Ureter (tissue), 1 donor: ENCODE measurements at places on chromosomes 11 and 22.

DNA sequence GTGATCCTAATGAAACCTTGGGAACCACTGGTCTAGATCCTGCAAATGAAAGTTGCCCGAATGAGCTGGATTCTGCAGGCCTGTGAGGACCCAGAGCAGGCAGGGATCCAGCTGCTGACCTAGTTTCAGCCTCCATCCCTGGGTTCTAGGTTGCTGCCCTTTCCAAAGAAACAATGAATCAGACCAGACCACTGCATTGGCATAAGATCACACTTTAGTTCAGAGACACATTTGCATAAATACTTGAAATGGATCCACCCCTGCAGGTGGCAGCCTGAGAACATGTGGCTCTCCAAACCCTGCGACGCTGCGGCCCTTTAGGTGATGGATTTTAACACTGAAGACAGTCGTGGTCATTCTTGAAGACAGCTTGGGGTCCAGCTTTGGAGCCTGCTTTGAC, 23.7 kb downstream of the ADAMTS8 start:
- DNase-seq: no peak

GRCh38 chr11:126483621-126484195, 128.2 kb downstream of the ST3GAL4 start:
- DNase-seq: no peak

GRCh38 chr11:33700063-33700501, 544 bp downstream of the C11orf91 start:
- no peak for DNase-seq

- DNase-seq: no peak
These were observed 11.3 kb upstream of the P2RY2 start for GRCh38 chr11:73206801-73207200.

- no peak for DNase-seq
These were observed 20.8 kb downstream of the KCNE3 start for GRCh38 chr11:74446532-74446938.

GRCh38 chr11:118910309-118911112, 15.2 kb downstream of the BCL9L start:
- DNase-seq: peak; percentile 82

GRCh38 chr22:39078329-39078728, 1.3 kb downstream of the APOBEC3G start:
- no peak for DNase-seq

GRCh38 chr11:123579482-123579812, 75.0 kb downstream of the SCN3B start:
- DNase-seq: no peak

DNA sequence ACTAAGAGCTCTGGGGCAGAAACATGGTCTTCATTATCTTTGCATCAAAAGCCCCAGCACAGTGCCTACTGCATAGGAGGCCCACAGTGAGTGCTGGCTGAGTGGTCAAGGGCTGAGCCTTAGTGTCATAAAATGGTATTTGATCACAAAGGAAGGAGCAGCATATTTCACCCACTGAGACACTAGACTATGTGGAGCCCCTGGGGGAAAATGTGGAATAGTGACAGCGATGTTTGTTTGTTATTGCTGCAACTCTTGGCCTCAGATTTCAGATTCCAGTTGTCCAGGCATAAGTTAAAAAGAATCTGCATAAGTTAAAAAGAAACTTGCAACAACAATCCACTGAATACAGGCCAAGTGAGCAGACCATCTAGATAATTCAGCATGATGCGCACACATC, 7.0 kb downstream of the KIRREL3 start:
- no peak for DNase-seq

- no peak for DNase-seq
These were observed 13.6 kb downstream of the PARVB start for GRCh38 chr22:44037519-44038375.

- no peak for DNase-seq
These were observed 9.2 kb upstream of the GAS2 start for GRCh38 chr11:22657101-22657694.

- DNase-seq: no peak
These were observed 442.4 kb upstream of the ISX start for GRCh38 chr22:34623580-34623979.

GRCh38 chr11:12882670-12883069, 126.4 kb upstream of the RASSF10 start:
- no peak for DNase-seq

DNA sequence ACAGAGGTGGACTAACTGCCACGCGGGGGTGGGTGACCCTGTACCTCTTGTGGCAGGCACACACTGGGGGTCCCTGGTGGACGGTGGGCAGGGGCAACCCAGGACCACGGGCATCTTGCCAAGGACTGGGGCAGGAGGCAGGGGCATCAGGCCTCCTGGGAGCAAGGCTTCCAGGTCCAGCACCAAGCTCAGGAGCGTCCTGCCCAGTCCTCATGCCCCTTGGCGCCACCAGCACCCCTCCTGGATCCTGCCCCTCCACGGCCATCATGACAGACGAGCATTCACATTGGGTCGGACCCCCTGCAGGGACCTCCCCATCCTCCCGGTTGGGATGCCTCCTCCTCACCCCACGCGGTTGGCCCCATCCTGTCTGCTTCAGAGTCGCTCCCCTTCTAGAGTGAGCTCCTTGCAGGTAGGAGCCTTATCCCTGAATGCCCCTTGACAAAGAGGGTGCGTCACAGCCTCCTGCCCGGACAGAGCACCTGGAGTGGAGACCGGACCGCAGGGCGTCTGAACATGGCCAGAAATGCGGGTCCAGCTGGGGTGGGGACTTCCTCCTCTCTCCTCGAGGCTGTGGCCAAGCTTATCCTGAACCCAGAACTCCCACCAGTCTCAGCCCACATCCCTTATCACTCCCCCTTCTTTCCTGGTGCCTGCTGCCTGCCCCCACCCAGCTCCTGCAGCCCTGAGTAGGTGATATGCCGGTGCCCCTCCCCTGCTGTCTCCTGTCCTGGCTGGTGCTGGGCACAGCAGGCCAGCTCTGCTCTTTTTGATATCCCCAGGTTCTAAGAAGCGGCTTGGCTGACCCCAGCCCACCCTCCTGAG, 40.3 kb downstream of the IGF2 start:
- DNase-seq: no peak

- DNase-seq: no peak
These were observed 387.6 kb upstream of the DDI1 start for GRCh38 chr11:103648670-103649400.

DNA sequence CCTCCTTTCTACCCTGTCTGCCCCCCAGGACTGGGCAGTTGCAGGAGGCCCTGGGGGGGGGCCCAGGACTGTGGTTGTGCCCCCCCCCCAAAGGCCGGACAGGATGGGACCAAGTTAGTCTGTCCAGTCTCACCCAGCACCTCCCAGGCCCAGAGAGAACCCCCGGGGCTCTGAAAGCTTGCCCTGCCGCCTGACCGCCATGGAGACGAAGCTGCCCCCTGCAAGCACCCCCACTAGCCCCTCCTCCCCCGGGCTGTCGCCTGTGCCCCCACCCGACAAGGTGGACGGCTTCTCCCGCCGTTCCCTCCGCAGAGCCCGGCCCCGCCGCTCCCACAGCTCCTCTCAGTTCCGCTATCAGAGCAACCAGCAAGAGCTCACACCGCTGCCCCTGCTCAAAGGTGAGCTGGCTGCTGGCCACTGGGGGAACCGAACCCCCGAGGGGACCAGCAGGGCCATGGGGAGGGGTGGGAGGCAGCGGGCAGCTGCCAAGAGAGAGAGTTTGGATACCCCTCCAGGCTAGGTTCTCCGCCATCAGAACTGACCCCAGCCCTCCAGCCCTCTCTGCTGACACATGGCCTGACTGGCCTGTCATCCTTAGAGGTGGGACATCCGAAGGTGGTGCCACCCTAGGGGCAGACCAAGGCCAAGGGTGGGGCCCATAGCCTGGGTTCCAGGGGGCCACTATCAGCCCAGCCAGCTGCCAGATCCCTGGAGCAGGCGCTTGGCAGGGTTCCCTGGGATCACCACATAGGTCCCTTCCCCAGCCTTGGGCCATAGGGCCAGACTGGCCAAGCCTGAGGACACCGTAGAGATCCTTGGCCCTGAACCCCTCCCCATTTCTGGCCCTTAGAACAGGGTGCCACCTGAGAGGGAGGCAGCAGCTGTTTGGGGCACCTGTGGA, 1.3 kb downstream of the PPP2R5B start:
- no peak for DNase-seq

DNA sequence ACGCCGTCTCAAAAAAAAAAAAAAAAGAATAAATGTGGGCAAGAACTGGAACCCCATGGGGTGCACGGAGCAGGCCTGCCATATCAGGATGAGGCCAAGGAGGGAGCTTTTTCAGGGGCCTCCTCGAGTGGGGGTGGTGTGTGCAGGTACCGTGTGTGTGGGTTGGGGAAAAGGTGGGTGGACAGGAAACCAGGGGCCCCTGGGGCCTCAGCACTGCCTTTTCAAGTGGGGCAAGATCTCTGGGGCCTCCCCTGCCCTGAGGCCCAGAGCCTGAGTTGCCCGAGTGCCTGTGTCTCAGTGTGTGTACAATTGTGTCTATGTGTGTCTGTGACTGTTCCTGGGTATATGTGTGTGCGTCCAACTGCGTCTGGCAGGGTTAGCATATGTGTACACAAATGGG, 23.8 kb downstream of the TEF start:
- no peak for DNase-seq

DNA sequence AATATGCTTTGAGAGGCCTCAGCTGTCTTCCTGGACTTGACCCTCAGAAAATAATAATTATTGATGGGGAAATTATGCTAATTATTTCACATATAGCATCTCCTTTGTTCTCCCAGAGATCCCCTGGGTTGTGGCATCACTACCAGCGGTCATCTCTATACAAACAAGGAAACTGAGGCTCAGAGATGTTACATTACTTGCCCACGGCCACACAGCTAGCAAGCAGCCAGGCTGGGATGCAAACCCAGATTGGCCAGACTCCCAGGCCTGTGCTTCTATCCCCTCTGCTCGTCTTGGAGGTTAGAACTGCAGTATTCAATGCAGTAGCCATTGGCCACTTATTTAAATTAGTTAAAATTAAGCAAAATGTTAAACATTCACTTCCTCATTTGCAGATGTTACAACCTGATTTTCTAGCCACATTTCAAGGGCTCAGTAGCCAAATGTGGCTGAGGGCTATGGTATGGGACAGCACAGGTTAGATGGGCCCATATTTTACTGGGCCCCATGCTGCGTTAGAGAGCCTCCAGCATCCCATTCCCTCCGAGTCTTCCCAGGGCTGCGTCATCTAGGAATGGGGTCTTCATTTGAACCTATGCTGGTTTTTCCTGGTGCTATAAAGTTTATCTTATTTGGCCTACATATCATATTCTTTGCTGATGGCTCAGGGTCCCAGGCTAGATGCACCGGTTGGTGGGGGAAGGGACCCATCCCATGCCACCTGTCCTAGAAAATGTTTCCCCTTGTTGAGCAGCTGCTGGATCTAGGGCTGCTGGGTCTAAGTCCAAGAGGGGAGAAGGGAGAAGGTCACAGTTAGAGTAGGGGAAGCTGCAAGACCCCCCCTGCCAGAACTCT, 2.2 kb downstream of the SLC35C1 start:
- DNase-seq: no peak
